ENCODE measurements at places on chromosomes 16 and 17.

DNA sequence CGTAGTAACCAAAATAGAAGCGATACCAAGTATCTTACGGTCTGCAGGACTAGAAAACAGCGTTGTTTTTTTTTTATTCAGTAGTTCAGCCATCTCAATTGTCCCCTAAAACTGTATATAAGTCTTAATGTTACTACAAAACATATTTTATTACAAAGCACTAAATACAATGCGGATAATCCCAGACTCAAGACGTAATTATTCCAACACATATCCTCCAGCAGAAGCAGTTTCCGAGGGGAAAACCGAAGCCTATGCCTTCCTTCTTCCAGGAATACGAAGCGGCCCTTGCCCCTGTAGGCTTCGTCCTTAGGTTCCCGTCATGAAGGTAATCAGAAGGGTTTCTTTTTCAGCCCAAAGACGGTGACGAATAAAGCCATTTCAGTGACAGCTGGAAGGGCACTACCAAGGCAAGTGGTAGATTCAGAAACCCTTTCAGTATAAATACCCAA is 2.3 kb downstream of the TMEM107 start:
- no peak for DNase-seq

DNA sequence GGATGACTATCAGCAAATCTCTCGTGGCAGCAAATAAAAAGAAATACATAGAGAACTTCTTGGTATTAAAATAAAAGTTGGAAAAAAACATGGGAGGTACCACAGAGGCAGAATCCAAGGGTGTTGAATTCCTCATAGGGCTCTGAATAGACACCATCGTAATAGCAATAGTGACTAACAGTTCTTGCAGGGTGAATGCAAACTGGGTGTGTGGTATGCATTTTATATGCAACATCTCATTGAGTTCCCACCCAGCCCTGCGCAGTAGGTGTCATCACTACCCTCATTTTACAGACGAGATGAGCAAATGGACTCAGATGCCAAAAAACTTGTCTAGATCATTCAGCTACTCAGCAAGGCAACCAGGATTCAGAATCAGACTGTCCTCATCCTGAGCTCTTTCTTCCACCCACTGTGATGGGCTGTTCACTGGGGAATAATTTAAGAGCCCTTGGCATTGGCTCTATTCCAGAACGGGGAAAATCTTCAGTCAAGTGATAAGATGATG is 354.6 kb upstream of the CDH11 start:
- DNase-seq: no peak

GRCh38 chr16:57764341-57765159 is 29.0 kb downstream of the KATNB1 start:
- no peak for DNase-seq

- DNase-seq: no peak
Measured at GRCh38 chr17:179066-179432, 2.4 kb downstream of the DOC2B start.

DNA sequence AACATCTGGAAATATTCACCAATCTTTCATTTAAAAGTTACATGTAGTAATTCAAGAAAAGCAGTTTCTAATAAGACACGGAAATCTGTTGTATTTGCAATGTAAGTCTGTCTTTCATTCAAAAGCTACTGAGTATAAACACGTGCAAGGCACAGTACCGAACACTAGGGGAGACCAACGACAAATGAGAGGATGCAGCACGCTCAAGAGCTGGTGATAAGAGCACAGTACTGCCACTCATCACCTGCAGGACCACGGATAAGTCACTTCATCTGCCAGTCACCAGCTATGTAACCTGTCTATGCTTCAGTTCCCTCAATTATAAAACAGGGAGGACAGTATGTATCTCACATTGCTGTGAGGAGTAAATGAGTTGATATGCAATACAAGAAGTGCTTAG is 67.1 kb downstream of the CLEC18A start:
- no peak for DNase-seq

GRCh38 chr17:40551879-40552768 is 13.1 kb downstream of the CCR7 start:
- DNase-seq: no peak

- DNase-seq: no peak
Measured at GRCh38 chr17:80742091-80742490, 197.5 kb downstream of the RPTOR start.

GRCh38 chr17:70426752-70427151 is 257.4 kb downstream of the KCNJ2 start:
- DNase-seq: no peak

DNA sequence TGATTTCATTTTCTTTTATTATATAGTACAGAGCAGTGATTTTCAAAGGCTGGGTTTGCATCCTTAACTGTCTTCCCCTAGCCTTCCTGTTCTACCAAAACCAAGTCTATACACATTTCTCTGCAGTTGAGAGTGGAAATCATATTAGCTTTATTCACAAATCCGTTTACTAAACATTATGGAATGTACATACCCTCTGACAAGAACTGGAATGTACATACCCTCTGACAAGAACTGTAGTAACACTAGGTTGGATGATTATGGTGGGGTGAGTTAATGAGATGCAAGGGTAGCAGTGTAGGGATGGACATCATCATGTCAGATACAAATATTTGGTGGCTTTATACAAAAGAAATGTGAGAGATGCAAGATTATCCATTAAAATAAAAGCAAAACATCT is 154.8 kb downstream of the CYB561 start:
- no peak for DNase-seq

DNA sequence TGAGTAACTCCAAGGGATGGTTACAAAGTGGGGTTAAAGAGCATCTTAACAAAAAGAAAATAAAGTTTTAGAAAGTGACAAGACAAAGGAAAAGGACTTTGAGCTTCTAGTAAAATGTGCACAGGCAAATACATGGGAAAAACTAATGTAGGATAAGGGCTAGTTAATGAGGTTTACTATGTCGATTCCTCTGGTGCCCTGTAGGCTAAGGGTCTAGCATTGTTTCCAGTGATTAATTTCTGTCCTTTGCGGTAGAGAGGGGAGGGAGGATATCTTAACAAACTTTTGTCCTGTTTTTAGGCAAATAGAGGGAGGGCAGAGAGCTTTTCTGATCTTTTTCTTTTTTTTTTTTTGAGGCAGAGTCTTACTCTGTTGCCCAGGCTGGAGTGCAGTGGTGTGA is 96.6 kb upstream of the SIAH1 start:
- no peak for DNase-seq

GRCh38 chr16:57304169-57305061 is 19.9 kb upstream of the PLLP start:
- no peak for DNase-seq

DNA sequence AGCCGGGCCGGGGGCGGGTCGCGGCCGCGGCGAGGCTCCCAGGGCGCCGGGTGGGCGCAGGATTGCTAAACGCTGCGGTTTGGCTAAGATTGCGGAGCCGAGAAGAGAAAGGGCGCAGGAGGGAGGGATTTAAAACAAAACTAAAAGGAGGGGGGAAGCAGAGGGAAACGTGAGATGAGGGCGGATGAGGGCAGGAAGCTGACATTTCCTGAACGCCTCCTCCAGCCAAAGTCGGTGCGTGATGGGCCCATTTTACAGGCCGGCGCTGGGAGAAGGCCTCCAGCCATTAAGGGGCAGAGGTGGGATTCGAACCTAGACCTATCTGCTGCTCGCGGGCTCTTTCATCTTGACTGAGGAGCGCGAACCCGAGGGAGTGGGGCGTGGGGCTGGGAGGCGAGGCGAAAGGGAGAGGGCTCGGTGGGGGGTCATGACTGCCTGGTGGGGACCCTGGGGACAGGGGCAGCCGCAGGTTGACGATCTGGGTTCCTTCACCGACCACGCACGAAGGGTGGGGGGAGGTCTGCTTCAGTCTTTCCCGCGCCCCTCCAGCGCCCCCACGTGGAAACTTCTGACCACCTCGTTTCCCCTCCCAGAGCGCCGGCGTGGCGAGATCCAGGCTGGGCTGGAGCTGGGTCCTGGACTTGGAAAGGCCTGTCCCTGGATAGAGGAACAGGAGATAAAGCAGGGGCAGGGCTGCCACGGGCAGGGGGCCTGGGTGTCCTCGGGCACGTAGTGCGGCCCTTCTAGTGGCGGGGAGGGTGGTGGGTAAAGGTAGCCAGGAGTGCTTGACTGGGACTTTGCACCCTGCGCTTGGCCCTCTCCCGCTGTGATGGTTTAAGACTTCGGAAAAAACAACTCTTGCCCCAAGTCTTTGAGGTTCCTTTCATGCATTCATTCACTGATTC is 3.8 kb upstream of the TAC4 start:
- DNase-seq: peak; percentile 27

DNA sequence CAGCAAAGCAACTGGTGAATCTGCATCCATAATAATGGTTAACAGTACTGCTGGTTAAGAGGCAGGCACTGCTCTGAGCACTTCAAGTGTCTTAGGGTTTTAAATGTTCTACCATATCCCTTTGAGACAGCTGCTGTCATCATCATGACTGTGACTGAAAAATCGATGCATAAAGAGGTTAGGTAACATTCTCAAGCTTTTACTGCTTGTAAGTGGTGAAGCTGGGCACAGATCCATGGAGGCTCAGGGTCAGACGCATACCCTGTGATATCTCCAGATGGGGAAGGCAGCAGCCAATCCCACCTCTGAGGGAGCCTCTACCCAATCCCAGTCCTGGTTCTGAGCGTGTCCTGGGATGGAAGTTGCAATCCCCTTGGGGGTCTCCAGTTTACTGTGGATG is 57.6 kb upstream of the SOX9 start:
- DNase-seq: no peak

DNA sequence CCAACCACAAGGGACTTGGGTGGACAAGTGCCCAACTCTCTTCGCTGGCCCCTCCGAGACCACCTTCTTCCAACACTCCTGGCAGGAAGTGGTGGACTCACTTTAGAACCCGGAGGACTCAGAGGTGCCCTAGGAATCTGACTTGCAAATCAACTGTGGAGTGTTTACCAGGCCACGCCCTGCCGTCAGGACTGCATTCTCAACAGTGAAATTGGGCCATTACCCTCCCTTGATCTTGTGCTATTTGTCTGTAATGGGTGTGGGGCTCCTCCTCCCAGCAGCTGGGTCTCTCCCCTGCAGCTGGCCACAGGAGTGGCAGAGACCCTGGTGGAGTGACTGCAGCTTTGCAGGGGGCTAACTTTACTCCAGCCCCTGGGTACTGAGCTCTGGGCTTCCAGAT is 212.2 kb upstream of the RPL38 start:
- no peak for DNase-seq

GRCh38 chr16:2476345-2476720 is 1.4 kb downstream of the TBC1D24 start:
- no peak for DNase-seq

GRCh38 chr16:70695331-70696070 is 9.6 kb upstream of the MTSS2 start:
- DNase-seq: no peak

GRCh38 chr16:2006317-2006716 is 3.3 kb downstream of the ZNF598 start:
- DNase-seq: no peak

DNA sequence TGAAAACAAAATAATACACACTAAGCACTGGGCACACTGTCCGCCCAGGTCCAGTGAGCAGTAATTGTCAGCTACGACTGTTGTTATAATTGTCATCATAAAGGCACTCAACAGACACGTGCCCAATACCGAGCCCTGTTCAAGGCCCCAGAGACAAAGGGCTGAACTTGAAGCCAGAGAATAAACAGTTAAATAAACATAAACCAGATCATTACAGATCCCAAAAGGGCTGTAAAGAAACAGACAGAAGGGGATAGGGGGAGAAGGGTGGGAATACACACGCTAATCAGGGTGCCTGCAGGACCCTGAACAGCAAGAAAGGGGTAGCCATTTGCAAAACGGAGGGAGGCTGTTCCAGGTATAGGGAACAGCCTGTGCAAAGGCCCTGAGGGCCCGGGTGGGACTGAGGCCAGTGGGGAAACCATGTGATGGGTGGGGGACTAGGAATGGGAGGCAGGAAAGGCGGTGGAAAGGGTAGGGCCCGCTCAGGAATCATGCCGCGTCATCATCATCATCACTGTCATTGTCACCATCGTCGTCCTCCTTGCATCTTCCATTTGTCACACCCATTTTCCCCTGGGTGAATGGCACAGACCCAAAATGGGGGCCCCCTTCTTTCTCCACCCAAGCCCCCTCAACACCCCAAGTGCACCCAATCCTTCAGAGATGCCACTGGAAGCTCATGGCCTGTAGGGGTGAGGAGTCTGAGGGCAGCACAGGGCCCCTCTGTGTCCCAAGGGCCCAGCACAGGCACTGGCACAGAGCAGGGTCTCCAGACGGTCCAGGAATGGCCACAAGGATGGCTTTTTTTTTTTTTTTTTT is 6.3 kb downstream of the CARHSP1 start:
- DNase-seq: no peak

DNA sequence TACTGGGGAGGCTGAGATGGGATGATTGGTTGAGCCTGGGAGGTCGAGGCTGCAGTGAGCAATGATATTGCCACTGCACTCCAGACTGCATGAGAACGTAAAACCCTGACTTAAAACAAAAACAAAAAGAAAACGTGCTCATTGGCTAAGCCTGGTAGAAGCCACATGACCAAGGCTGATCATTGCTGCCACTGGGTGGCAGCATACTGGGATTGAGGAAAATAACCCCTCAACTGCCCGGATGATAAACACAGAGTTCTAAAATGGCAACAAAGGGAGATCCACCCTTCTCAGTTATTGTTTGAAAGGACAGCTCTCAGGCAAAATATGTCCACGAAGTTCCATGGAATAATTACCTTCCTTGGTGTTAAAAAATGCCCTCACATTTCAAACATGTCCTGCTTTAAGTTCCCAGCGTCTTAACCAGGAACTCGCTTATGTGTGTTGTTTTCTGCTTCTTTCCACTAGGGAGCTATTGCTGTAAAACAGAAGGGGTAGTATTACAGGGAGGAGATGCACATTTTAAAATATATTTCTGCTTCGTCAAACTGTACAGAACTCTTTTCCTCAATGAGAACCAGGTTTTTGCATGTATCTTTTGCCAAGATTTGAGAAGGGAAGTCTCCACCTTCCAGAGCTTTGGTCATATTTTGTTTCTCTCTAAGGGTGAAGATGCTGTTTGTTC is 675.3 kb downstream of the MAF start:
- peak; percentile 22 for DNase-seq

GRCh38 chr17:7803981-7804380 is 30.0 kb upstream of the KDM6B start:
- DNase-seq: no peak

- DNase-seq: no peak
Measured at GRCh38 chr16:77579351-77579891, 142.9 kb upstream of the NUDT7 start.

DNA sequence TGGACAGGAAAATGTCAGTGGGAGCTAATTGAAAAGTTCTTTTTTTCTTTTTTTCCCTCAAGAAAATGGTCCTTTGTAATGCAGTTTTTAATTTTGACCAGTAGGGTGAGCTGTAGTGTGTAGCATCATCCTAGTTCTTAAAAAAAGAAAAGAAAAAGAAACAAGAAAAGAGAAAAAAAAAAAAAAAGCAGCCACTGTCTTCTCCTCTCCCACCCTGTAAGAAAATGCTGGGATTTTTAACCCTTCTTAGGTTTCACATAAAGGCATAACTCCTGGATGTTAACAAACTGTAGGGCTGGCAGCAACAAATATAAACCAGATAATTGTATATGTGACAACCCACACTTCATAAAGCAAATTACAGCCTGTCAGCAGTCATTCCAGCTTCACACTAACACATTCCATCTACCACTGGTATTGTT is 78.1 kb downstream of the SKAP1 start:
- no peak for DNase-seq

GRCh38 chr16:27644165-27644564 is 94.2 kb downstream of the KATNIP start:
- no peak for DNase-seq

GRCh38 chr16:46830417-46830901 is 521 bp downstream of the C16orf87 start:
- no peak for DNase-seq

GRCh38 chr17:4541328-4542002 is 13.7 kb downstream of the MYBBP1A start:
- no peak for DNase-seq

- no peak for DNase-seq
Measured at GRCh38 chr17:7423679-7424078, 1.7 kb upstream of the SPEM2 start.
